ENCODE measurements at places on chromosomes 7 and 10.

DNA sequence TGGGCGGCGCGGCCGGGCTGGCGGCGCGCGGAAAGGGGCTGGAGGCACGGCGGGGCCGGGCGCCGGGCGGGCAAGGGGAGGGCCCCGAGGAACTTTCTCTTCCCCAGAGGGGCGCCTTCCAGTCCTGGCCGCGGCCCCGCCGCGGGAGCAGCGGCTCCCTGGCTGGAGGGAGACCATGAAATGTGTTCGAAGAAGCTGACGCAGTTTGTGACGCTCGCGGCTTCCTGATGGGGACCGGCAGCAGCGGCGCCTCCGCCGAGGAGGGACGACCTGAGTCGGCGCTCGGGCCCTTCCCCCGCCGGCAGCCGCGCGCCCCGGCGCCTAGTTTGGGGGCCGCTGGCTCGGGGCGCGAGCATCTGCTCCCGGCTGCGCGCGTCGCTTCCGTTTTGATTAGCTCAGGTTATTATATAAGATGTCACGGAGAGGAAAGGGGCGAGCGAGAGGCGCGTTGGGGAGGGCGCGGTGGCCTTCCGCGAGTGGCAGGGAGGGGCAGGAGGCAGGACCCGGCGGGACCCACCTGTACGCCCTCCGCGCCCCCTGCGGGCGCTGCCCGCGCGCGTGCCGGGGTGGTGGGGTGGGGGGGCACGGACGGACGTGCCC is 57.1 kb upstream of the PCGF5 start:
- DNase-seq: no peak

- DNase-seq: no peak
Measured at GRCh38 chr7:87361320-87361719, 15.9 kb downstream of the CROT start.

DNA sequence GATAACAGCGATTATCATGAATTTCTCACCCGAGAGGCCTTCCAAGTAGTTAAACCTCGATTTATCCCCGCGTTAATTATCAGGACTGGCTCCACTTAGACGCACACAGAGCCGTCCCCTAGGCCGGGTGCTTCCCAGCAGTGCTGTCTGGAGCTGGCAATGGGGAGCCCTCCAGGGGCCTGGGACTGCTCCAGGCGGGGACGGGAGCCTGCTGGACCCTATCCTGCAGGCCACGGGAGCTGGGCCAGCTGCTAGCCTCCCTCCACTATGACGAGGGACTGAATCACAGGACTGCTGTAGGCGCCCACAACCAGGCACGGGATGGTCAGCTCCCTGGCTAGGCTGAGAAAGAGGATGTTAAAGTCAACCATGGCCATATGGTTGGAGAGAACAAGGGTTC is 229.1 kb downstream of the ELFN1 start:
- no peak for DNase-seq

- no peak for DNase-seq
Measured at GRCh38 chr10:69389827-69390490, 26.8 kb downstream of the TACR2 start.

GRCh38 chr10:129102906-129103693 is 363.9 kb upstream of the MGMT start:
- no peak for DNase-seq

- DNase-seq: no peak
Measured at GRCh38 chr7:139557857-139558581, 34.5 kb downstream of the CLEC2L start.

GRCh38 chr7:94330269-94331020 is 64.2 kb upstream of the COL1A2 start:
- no peak for DNase-seq

- no peak for DNase-seq
Measured at GRCh38 chr10:80211786-80212185, 6.4 kb upstream of the ANXA11 start.

DNA sequence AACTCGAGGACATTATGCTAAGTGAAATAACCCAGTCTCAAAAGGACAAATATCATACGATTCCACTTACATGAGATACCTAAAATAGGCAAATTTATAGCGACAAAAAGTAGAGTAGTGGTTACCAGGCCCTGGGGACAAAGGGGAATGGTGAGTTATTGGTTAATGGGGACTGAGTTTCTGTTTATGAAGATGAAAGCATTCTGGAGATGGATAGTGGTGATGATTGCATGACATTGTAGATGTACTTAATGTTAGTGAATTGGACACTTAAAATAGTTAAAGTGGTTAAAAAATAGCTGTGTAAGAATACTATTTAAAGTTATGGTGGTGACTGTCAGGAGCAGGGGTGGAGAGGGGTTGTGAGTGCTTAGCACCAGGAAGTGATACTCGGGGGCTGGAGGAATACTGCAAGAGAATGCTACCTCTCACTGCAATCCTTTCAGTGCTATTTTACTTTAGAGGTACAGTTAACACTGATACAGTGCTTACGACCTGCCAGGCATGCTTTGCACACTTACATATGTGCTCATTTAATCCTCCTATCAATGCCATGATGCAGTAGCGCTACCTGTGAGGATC is 16.7 kb upstream of the TEX36 start:
- DNase-seq: no peak

GRCh38 chr10:85724215-85724614 is 642.4 kb downstream of the GRID1 start:
- DNase-seq: no peak

DNA sequence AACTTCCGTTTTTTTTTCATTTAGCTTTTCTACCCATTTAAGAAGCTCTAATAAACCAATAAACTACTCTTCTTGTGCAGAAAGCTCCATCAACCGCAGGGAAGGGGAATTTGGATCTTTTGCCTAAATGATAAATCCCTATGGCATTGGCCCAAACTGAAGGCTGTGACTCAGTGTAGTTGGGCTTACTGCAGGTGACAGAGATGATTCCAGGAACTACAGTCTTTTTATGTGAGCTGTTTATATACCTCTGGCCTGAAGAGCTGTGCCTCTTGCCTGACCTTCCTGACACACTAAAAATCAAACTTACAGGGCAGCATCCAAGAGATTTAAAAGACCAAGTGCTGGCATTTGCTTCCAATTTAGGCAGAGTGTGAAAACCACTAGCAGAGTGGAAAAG is 25.2 kb downstream of the ABCB1 start:
- no peak for DNase-seq

GRCh38 chr7:105209870-105210269 is 178.9 kb downstream of the SRPK2 start:
- no peak for DNase-seq

- DNase-seq: no peak
Measured at GRCh38 chr7:117347962-117348672, 25.3 kb upstream of the WNT2 start.

GRCh38 chr10:13592306-13592705 is 5.5 kb downstream of the PRPF18 start:
- DNase-seq: no peak

GRCh38 chr10:17872191-17873091 is 63.3 kb downstream of the MRC1 start:
- no peak for DNase-seq

DNA sequence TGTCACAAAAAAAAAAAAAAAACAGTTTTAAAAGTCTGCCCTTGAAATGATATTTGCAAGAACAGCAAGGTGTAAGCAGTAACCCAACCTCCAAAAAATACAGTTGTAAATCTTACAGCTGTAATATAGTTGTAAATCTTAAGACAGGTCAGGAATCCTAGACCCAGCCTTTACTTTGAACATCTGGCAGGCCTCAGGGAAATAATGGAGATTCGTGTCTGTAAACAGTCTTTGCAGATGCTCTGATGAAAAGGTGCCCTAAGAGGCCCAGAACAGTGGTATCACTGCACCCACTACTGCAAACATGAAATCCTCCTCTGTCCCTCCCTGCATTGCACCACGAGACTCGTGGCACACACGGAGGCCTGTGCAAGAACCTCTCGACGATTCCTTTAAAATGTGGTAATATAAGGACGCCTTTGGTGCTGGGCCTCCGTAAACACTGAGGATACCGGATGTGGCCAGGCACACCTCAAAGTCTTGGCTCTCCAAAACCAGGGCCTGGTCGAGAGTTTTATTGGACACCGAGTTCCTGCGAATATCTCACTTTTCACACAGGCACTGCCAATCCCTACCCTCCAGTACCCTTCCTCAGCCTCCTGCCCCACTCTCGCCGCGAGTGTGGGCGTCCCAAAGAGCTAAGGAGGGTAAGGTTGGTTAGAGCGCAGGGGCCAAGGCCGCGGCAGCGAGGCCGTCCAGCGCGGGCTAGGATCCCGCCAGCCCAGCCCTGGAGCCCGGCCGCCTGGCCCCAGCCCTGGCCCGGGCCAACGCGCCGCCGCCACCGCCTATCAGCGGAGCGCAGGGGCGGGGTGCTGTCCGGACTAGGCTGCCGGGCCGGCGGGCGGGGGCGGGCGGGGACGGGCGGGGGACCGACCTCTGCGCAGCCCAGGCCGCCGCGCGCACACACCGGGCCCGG is at the start of gene REEP3:
REEP3 (plus strand) TSS at position 902 of the 916 bp plus-strand sequence. CDS start 145 bp downstream, outside the sequence.
- DNase-seq: no peak

DNA sequence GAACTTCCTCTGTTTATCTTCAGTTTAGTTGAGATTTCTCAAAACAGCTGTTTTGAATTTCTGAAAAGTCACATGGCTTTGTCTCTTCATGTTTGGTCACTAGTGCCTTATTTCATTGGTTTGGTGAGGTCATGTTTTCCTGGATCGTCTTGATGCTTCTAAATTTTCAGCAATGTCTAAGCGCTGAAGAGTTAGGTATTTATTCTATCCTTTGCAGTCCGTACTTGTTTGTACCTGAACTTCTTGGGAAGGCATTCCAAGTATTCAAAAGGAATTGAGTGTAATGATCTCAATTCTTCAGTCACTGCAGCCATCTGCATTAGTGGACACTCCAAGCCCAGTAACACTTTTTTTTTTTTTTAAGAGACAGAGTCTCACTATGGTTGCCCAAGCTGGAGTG is 67.7 kb downstream of the HERC4 start:
- no peak for DNase-seq

DNA sequence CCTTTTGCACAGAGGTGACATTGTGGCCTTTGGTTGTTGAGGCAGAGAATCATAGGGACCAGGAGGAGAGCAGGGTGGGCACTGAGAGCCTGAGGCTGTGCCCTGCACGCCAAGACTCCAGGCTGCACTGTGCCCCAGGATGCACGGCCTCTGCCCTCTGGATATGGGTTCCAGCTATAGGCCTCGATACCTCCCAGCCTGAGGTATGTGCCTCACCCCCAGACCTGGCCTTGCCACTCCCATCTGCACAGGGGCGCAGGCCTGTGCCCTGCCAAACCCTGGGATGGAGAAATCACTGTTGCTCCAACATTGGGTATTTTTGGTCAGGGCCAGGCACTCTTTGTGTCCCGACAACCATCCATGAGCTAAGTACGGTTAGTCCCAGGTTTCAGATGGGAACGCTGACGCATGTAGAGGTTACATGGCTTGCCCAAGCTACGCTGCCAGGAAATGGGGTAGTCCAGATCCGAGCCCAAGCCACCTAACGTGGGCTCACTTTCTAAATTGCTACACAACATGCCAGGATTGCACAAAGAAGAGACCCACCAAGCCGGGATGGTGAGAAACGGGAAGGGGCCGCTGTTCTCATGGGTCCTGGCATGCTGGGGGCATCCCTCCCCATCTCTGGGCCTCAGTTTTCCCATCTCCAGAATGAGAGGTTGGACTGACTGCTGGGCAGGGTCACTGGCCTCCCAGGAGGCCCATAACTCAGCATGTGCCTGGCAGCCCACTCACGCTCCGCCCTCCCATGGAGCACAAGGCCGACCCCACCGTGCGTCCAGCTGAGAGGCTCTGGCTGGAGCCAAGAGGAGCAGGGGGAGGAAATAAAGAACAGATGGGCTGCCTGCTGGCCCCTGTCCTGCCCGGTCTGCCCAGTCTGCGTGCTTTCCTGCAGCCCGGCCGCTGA is 44.2 kb downstream of the ZCCHC24 start:
- no peak for DNase-seq

- no peak for DNase-seq
Measured at GRCh38 chr7:142670511-142670910, 78.8 kb upstream of the PRSS1 start.

DNA sequence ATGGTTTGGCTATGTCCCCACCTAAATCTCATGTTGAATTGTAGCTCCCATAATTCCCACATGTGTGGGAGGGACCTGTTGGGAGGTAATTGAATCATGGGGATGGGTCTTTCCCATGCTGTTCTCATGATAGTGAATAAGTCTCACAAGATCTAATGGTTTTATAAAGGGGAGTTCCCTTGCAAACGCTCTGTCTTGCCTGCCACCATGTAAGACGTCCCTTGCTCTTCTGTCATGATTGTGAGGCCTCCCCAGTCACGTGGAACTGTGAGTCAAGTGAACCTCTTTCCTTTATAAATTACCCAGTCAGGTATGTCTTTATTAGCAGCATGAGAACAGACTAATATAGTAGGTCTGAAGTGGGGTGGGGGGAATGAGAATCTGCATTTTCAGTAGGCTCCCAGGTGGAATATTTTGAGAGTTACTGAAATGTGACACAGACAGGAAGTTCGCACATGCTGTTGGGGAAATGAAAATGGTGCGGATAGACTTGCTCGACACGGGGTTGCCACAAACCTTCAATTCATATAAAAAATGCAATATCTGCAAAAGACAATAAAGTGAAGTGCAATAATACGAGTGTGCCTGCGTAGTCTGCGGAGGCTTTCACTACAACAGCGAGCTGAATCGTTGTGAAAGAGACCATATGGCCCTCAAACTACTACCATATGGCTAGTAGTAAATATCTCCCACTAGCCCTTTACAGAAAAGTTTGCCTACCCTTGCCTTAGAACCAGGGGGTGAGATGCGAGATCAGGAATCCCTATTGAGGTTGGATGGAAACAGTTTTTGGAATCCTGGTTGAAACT is 166.1 kb downstream of the GRK5 start:
- no peak for DNase-seq

DNA sequence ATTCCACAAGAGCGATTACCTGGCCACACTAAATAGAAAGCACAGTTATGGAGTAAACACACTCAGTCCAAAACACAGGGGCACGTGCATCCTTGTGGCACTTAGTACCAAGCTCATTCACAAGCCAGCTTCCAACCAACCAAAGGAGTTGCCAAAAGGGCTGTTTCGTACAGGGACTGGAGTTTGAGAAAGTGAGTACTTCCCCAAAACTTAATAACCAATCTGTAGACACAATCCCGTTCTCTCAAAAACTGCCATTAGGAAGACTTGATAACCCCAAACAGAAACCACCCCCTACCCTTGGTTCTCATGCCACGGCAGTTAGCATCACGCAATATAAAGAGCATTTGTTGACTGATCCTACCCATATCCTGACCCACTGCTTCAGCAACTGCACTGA is 166.2 kb upstream of the ASAH2 start:
- no peak for DNase-seq

DNA sequence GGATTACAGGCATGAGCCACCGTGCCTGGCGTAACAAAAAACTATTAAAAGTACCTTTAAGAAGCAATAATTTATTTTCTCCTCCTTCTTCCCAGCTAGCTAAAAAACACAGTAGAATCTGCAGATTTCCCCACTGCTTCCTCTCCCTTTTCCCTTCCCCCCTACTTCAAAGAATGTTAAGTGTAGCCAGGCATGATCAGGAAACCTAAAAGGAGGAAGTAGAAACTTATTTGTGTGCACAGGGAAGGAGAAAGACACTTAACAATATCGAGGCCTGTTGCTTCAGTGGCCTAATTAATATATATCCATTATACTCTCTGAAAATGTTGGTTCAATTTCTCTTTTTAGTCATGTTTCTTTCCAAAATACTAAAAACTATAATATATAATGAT is 127.7 kb downstream of the NRBF2 start:
- DNase-seq: no peak

- no peak for DNase-seq
Measured at GRCh38 chr7:2722591-2722990, 34.6 kb downstream of the AMZ1 start.
